Activated T-cell treated with anti-CD3 and anti-CD28 coated beads for 1 hour (primary cell): ENCODE measurements at places on chromosomes 5 and 9.

DNA sequence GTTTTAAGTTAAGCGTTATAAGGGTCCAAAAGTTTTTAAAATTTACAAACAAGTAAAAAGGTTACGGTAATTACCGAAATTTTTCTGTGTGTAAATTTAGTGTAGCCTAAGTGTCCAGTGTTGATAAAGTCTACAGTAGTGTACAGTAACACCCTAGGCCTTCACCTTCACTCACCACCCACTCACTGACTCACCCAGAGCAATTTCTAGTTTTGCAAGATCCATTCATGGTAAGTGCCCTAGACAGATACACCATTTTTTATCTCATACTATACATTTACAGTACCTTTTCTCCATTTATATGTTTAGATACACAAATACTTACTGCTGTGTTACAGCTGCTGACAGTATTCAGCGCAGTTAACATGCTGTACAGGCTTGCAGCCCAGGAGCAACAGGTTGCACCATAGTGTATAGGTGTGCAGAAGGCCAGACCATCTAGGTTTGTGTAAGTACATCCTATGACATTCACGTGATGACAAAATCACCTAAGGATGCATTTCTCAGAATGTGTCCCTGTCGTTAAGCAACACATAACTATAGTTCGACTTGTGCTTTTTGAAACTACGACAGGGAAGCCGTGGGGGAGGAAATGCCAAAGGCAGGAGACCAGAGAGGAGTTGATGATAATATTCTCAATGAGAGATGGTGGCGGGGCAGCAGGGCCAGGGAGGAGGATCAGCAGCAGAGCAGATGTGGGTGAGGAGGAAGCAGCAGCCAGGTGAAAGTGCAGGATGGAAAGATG, 48.6 kb downstream of the PSMB7 start:
- DNase-seq = no peak

DNA sequence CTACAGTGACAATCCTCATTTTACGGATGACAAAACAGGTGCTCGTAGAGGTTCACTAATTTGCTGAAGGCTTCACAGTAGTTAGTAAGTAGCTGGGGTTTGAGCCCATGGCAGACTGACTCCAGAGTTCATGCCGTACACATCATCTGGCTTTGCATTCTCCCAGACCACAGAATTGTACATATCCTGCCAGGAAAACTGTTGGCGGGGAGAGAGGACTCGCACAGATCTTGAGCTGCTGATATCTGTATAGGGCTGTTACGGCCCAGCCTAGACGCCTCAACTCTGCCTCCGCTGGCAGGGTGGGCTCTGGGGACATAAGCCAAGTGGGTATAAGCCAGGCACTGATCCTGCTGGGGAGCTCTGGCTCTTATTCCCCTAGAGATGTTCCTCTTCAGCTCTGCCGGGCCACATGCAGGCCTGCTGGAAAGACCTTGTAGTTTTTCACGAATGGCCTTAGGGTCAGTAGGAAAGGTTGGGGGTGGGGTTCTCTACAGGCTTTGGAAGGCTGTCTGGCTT, 16.3 kb downstream of the LARP1 start:
- DNase-seq = no peak

- no peak for DNase-seq
Observed at GRCh38 chr9:120985819-120986222, 59.2 kb upstream of the TRAF1 start.

DNA sequence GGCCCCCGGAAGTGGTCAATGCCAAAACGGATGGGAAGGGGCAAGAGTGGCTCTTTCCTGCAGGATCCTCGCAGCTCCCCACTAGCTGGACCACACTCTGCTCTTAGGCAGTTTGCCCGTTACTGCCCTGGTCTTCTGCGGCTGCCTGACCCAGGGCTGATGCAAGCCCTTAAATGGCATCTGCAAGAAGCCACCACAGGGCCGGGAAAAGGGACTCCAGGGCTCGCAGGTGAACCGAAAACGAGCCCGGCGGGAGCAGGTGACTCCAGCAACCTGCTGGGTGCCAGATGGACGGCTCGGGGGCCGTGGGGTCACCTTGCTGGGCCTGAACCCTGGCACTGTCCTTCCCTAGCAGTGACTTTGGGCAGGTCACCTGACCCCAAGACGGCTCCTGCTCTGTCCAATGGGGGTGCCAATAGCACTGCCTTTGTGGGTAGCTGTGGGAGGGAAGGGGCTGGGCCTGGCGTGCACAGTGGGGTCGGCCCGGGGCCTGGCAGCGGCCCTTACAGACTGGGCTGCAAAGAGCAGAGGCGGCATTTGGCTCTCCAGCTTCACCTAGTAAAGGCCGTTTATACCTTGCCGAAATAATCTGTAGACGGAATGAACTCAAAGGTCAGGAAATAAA, 1.3 kb downstream of the TMEM250 start:
- no peak for DNase-seq

GRCh38 chr5:56837381-56837780, 22.0 kb downstream of the MAP3K1 start:
- DNase-seq = no peak

DNA sequence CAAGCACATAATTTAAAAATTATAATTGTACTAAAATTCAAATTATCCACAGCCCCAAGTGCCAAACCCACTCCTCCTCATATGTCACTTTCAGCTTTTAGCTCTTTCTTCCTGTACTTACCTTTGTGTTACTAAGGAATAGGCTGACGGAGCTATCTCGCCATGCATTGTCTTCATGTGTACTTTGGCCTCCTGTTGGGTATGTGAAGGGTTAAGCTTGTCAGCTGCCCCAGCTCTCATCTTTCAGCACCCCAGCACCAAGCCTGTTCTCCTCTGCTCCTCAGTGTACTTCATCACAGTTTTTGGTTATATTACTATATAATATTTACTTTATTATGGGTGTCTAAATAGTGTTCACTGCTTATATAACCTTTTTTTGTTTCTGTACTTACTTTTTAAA, 46.2 kb downstream of the OSTF1 start:
- no peak for DNase-seq

DNA sequence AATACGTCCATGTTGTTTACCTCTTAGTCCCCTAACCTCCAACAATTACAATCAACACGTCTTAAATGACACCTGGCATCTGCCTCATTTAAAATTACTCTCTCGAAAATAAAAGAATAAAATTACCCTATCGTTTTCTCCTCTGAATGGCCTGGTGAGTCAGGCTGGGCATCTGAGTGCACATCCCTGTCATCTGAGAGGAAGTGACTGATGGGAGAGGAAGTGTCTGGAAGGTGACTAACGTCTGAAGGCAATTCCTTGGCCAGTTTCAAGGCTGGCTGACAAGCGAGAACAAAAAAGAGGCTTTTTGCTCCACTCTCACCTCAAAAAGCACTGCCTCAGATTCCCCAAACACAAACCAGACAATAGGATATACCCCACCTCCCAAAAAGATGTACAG, 57.7 kb downstream of the MAPKAP1 start:
- no peak for DNase-seq

- DNase-seq = no peak
Observed at GRCh38 chr9:26935847-26936246, 11.2 kb downstream of the PLAA start.

DNA sequence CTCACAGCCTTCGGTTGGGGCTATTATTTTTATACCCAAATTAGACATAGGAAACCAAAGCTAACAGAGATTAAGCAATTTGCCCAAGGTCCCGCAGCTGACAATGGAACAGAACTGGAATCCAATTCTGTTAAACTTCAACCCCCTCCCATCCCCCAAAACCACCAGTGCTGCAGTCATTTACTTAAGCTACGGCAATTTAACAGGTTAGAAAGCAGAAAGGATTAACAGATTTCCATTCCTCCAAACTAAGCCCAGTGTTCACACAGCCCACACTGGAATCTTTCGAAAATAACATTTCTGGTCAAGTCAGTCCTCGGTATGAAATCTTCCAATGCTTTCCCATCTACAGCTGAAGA, 1023.1 kb upstream of the DMAC1 start:
- no peak for DNase-seq

GRCh38 chr9:113345190-113345589, 4.2 kb upstream of the BSPRY start:
- no peak for DNase-seq

- no peak for DNase-seq
Observed at GRCh38 chr5:108271127-108271526, 110.8 kb downstream of the FBXL17 start.

- DNase-seq = no peak
Observed at GRCh38 chr9:91196103-91196950, 165.4 kb downstream of the AUH start.

GRCh38 chr5:34530637-34531036, 125.5 kb upstream of the RAI14 start:
- no peak for DNase-seq

GRCh38 chr9:95202076-95202681, 115.3 kb downstream of the FANCC start:
- no peak for DNase-seq

- no peak for DNase-seq
Observed at GRCh38 chr9:121285835-121286687, 18.1 kb downstream of the GSN start.

DNA sequence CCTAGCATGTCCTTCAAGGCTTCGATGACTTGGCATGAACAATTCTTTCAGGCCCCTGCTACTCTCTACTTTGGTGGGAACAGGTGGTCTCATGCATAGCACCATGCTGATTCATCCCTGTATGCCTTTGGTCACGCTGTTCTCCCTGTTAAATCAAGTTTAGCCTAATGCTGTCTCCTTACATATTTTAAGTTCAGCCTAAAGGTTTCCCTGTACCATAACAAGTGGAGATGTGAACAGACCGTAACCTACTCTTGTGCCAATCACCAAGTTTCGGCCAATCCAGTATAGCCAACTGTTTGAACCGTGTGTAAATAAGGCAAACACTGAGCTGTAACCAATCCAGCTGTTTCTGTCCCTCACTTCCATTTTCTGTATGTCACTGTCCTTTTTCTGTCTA, 8.0 kb downstream of the GAS1 start:
- DNase-seq = no peak

DNA sequence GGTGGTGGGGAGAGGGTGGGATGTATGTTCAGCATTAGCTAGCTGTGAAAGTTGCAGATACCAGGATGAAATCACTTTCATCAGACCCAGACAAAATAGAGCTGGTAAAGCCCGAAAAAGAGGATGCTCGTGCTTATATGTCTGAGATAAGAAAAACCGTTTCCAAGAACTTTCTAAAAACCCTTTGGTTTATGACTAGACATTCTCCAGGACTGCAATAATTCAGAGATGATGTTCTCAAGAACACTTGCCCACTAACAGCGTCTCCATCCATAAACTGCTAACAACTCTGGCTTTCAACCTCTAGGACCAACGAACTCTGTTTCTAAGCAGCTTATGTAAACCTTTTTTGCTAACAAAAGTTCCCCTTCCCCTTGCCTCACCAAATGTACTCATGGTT, 8.4 kb upstream of the AMACR start:
- DNase-seq = no peak

DNA sequence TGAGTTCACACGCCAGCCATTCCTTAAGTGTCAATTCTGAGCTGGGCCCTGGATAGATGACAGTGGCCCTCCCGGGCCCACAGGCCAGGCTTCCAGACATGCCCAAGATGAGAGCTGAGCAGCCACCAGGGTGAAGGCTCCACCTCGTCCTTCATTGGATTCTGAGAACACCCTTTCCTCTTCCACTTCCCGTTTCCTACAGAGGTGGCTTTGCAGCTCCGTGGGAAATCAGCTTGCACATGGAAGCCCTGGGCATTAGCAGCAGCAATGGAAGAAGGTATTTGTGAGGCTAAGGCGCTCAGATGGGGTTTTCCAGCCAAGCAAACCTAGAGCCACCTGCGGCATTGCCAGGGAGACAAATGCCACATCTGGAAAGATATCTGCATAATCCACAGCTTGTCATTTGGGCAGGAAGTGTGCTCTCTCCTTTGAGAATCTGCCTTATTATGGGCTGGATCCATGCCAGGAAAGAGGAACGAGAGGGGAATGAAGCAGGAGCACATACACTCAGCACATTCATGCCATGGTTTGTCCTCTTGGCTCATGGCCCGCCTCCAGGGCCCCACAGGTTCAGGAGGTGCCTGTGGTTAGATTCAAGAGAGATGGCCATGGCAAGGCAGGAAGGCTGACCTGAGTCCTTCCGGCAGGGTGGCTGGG, 34.1 kb downstream of the CFAP77 start:
- no peak for DNase-seq

GRCh38 chr5:35012796-35013195, 35.0 kb downstream of the AGXT2 start:
- DNase-seq = no peak

DNA sequence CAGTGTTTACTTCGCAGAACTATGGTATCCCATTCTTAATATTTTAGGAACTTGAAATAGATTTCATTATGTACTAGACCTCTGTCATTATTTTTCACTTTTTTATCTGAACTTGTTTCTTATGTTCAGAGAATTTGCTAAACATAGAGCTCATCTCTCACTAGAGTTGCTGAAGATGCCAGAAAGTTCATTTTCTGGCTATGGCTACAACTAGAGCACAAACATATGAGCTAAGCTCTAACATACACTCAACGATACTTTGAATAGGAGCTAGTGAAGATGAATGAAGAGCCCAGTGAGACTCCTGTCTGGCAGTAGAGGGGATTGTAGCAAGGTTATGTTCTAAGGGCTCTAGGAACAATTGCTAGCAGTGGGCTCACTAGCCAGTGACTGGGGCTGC, 582.2 kb downstream of the KIF4B start:
- no peak for DNase-seq

DNA sequence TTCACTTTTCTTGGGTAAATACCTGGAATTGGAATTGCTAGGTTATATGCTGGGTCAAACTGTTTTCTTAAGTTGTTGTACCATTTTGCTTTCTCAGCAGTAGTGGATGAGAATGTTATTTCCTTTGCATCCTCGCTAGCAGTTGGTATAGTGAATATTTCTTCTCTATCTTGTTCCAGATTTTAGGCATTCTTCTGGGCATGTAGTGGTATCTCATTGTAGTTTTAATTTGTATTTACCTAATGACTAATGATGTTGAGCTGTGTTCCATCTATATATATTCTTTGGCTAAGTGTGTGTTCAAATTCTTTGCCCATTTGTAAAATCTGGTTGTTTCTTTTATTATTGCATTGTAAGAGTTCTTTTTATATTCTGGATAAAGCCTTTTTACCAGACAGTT, 333.3 kb downstream of the MAT2B start:
- no peak for DNase-seq

GRCh38 chr9:792331-793260, 48.9 kb upstream of the DMRT1 start:
- no peak for DNase-seq

- DNase-seq = no peak
Observed at GRCh38 chr9:124676159-124676551, 95.0 kb downstream of the NR6A1 start.

GRCh38 chr5:177392765-177393164, 7.7 kb downstream of the PFN3 start:
- no peak for DNase-seq

GRCh38 chr5:11803436-11803835, 100.8 kb downstream of the CTNND2 start:
- DNase-seq = no peak
